ENCODE measurements at places on chromosomes 1 and 21.

GRCh38 chr21:30257773-30258172 lies 25.0 kb downstream of the KRTAP24-1 start:
- DNase-seq: no peak

DNA sequence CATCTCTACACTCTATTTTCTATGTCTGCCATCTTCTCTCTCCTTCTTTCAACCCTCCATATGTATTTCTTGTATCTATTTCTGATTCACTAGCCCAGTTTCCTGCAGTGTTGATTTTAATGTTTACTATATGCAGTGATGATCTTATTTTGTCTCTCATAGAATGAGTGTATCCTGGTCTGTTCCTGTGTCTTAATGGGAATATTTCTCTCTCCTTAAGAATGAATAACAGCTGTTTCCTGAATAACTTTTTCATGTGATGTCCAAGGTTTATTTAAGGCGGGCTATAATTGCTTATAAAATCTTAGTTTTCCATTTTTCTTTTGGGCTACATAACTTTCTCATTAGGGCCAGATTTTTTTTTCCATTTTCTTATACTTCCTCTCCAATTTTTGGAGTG lies 144.5 kb downstream of the C1orf21 start:
- DNase-seq: no peak

GRCh38 chr1:3459051-3459908 lies 4.8 kb downstream of the ARHGEF16 start:
- no peak for DNase-seq

- DNase-seq: no peak
Observed at GRCh38 chr21:18373606-18374005, 30.0 kb downstream of the TMPRSS15 start.

GRCh38 chr1:67001682-67002425 lies 52.1 kb downstream of the SLC35D1 start:
- DNase-seq: no peak

DNA sequence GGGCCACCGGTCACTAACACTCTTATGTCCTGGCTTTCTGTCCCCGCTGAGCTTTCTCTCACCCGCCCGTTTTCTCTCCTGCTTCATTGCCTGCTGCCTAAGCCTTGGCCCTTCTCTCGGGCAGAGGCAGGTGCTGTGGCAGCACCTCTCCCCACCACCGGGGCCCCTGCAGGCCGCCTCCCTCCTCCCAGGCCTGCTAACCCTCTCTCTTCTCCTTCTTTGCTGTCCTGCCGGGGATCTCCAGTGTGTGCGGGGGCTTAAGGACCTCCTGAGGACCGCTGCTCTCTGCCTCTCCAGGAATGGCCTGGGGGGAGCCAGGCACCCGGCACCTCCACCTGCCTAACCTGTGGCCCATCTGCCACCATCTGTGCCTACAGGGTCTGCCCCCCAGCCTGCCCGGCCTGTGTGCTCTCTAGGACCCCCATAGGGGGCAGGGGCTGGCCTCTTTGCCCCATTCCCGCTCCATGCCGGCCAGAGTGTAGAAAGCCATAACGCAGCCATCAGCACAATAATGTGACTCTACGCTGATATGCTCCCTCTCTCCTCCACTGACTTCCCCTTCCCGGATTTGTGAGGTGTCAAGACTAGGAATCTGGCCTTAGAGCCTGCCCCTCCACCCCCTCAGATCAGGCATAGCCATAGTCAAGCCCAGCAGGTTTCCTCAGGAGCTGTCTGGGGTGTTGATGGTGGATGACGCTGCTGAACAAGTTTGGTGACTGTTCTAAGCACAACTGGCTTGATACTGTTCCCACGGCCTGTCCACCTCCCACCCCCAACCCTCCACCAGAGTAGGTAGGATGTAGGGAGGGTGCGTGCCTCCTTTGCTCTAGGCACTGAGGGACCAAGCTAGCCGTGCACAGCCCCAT lies 6.1 kb upstream of the SFN start:
- no peak for DNase-seq

DNA sequence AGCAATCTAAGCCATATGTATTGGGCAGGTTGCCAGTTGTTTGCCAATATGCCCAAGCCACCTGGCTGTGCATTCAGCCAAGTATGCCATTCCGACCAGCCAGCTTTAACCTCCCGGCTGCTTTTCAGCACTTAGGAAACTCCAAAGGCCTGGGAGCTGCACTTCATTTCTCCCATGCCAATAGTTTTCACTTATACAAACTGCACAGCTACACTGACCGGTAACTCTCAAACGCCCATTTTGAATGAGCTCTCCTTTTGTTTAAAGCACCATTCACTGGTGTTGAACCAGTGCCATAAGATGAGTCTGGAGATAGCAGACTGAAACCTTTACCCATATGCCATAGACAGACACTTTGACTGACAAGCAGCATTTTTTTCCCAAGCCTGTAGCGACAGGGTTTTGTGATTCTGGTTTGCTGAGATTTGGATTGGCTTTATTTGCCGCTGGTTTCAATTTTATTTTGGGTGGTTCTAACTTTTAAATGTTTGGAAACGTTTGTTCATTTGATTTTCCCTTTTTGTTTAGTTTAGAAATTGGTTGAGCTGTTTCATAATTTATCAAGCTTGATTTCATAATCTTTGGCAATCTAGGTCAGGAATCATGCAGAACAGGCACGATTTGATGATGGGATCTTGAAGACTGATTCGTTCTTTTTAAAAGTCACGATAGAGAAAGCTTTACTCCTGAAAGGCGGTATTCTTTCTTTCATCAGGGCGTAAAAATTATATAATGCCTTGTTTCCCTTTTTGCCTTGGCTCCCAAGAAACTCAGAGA lies 144.6 kb downstream of the NFIA start:
- no peak for DNase-seq

- no peak for DNase-seq
Observed at GRCh38 chr1:108502138-108502537, 52.0 kb downstream of the NBPF6 start.

GRCh38 chr21:16084776-16085364 lies 355.1 kb downstream of the USP25 start:
- DNase-seq: no peak

DNA sequence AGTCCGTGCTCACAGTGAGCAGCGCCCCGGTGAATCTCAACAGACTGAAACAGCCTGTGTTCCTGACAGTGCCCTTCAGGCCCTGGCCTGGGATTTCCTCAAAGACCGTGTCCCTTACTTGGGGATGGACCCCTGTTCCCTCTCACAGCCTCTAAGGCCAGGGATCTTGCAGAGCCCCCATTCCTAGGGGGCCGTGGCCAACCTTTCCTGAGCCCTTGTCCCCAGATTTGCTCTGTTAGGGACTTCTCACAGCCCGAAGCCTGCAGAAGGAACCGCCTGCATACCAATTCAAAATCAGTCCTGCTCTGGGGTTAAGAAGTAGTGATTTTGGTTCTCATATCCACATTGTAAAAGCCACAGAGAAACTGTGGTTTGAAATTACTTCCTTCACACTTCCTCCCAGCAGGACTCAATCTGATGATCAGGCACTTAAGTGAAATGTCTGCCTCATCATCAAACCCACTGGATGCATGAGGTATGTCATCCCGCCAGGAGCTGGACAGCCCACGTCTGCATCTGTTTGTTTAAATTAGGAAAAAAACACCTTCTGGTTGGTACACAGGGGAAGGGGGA lies 14.9 kb downstream of the ABCA4 start:
- DNase-seq: no peak

- DNase-seq: no peak
Observed at GRCh38 chr21:21971384-21971783, 973.2 kb downstream of the NCAM2 start.

GRCh38 chr1:108049178-108049819 lies 84.3 kb upstream of the VAV3 start:
- DNase-seq: peak; percentile 58

GRCh38 chr1:95086949-95087533 lies 14.3 kb upstream of the ALG14 start:
- no peak for DNase-seq

DNA sequence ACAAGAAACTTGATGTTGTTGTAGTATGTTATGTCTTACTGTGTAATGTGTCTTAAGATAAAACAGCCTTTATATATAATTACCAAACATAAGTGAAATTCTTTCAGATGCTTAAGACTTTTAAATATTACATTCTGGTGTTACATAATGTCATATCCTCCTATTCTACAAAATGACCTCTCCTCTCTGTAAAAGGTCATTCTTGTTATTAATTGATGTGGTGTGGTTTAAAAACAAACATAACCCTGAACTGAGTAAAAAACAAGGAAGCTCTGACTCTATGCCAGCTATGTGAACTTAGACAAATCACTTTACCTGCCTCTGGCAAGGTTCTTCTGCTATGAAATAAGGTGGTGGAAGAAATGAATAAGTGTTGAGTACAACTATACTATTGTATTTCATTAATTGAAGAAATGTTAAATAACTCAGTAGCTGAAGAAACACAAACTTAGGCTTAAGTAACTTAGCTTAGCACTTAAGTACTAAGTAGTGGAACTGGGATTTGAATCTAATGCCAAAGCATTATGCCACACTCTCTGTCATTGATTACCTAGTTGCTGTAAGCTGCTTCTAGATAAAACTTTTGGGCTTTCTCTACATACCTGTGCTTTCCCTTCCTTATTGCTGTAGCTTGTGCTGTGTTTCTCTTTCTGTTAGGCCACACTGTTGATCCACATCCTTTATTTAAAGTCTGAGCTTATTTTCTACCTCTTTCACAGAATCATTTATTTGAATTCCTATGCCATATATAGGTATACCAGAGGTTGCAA lies 859 bp upstream of the ANGPTL1 start:
- DNase-seq: no peak
